ENCODE measurements at places on chromosomes 5 and 9.

- DNase-seq = no peak
Measured at GRCh38 chr5:109922381-109922995, 232.8 kb downstream of the MAN2A1 start.

DNA sequence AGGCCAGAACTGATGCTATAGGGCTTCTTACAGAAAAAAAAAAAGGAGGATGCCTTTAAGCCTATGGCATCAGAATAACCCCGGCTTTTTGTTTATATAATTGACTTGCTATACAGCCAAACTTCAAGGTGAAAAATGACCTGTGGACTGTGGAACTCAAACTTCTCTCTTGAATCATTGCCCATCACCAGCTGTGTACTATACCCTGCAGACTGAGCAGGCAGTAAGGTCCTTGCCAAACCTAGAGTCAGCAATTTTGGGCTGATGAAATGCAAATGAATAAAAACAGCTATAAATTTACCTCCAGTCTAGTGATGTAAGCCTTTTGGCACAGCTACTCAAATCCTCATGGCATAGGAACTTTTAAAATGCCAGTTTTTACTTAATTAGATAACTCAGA is 44.5 kb upstream of the PPP3R2 start:
- DNase-seq = no peak

DNA sequence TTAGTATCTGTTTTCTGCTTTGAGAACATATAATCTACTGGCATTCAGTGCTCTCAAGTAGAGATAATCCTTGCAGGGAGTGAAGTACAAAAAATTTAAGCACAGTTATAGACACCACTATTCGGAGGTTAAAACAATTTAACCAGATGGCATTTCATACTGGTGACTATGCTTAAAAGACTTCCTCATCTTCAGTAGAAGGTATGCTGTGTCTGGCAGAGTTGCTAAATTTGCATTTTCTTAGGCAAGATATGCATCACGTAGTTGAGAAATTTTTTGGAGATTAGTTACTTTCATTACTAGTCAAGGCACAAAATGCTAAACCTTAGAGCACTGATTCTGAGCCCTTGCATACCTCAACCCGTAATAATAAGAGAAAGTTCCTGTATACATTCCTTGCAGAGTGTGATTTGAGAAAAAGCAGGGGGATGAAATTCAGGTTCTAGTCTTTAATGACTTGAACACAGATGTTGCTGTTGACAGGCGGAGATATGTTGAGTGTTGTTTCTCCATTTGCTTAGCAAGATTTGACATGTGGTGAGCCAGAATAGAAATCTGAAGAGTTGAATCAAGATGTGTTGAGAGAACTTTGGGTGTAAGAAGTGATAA is 70.8 kb upstream of the STARD4 start:
- DNase-seq = no peak

- DNase-seq = no peak
Measured at GRCh38 chr5:140338336-140338735, 8.1 kb downstream of the HBEGF start.

DNA sequence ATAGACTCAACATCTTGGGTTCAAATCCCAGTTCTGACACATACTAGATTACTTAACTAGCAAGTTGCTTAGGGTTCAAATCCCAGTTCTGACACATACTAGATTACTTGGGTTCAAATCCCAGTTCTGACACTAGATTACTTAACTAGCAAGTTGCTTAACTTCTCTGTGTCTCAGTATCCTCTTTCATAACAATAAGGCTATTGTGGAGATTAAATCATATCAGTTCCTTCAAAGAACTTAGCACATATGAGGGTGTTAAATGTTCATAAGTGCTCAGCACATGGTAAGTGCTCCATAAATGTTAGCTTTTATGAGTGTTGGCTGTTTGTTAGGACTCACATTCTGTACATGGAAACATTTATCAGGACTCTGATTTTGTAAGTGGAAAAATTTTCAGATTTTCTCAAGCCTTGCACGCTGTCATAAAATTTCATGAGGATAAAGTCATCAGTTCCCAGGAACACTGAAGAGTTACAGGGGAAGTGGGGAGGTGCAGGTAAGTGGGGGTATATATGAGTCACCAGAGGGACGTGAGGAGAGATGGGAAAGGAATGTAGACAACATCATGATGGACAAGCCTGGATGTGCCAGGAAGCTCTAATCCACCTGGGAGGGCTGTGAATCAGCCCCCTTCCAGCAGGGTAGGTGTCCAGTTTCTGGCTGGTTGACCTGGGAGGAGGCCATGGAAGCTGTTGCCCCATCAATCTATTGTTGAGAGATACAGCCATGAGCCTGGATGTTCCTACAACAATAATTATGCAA is 532.2 kb upstream of the WWC1 start:
- no peak for DNase-seq

GRCh38 chr5:146369691-146370090 is 31.1 kb downstream of the POU4F3 start:
- no peak for DNase-seq
